IgD-negative memory B cell (primary cell): ENCODE measurements at places on chromosomes 2 and 18. TPM values are rescaled to one million over a fixed set of nuclear protein-coding genes. Genes with fewer than 3 reads are reported as not detected.

The IL1F10 gene
- polyA plus RNA-seq, result not detected

The TNFRSF11A gene
- not detected for polyA plus RNA-seq

The TCF7L1 gene
- polyA plus RNA-seq, result 1.0 TPM

The PKP4 gene
- 0.45 TPM for polyA plus RNA-seq

The PROM2 gene
- polyA plus RNA-seq, result not detected

The DPP10 gene
- polyA plus RNA-seq, result not detected

The BCS1L gene
- 21.2 TPM for polyA plus RNA-seq

The CPO gene
- polyA plus RNA-seq, result not detected

The MTCL1 gene
- polyA plus RNA-seq, result 0.28 TPM

The ZNF396 gene
- polyA plus RNA-seq, result 1.5 TPM

The TMEM247 gene
- not detected for polyA plus RNA-seq

The UGT1A7 gene
- polyA plus RNA-seq, result not detected

The CNDP1 gene
- polyA plus RNA-seq, result not detected

The LYPD6 gene
- polyA plus RNA-seq, result not detected

The NXPH2 gene
- polyA plus RNA-seq, result not detected

The CD207 gene
- polyA plus RNA-seq, result not detected

The SH3BP4 gene
- polyA plus RNA-seq, result 2.0 TPM
